Activated effector memory CD4-positive, alpha-beta T cell treated with anti-CD3 and anti-CD28 coated beads, Interleukin-2, amount 50 U/mL, for 16 hours (primary cell): ENCODE measurements at places on chromosomes 12 and 14.

- DNase-seq: no peak
Measured at GRCh38 chr12:8913702-8914032, 642 bp upstream of the PHC1 start.

DNA sequence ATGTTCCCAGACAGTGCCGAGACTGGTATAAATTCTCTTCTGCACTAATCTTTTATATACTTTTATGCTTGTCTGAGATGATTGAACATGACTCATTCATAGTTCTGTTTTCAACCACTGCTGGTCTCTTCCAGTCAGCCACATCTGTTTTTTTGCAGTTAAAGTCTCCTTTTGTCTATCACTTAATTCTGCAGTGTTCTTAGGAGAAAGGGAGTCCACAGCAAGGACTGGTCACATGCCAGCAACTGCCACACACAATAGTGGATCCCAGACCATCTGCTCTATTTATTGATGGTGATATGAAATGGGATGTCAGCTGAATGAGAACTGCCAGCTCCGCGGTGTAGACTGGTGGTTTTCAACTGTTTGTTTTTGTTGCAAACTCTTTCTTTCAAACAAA lies 379.8 kb downstream of the MED13L start:
- no peak for DNase-seq

GRCh38 chr14:105601360-105602242 lies 75.2 kb downstream of the TMEM121 start:
- peak; percentile 50 for DNase-seq

GRCh38 chr14:69611172-69612013 lies at the start of gene SUSD6:
SUSD6 (plus strand) TSS chr14:69611596; CDS start chr14:69658593, 46,997 bp downstream.
- DNase-seq: peak; percentile 95

- no peak for DNase-seq
Measured at GRCh38 chr12:43004908-43005307, 415.4 kb upstream of the PRICKLE1 start.

GRCh38 chr12:8852119-8852518 lies 29.7 kb downstream of the A2ML1 start:
- no peak for DNase-seq

DNA sequence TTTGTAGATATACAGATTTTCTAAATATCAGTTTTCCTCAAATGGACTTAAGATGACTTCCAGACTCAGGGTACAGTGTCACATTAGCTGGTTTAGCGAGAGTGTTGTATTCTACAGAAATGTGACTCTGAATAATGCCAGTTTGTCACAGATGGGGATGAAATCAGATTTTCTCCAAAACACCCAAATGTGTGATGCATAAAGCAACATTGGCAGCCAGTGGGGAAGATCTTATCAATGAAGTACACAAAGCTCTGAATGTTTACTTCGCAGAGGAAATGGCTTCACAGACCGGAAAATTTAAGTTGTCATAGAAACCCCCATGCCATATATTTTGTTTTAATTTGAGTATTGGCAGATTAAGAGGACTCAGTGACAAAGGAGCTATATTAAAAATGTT lies 29.9 kb downstream of the ANO4 start:
- DNase-seq: no peak

DNA sequence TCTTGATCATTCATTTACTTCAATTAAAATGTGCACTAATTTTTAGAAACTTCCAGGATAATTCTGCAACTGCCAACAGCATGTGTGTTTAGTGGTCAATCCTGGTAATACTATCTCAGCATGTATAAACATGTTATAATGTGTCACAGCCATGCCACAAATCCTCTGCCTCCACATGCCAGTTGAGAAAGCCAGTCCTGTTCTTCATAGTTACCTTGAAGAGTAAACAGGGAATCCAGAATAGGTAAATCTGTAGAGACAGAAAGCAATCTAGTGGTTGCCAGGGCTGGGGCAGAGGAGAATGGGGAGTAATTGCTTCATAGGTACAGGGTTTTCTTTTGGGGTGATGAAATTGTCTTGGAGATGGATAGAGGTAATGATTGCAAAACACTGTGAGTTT lies 85.9 kb downstream of the ARMH4 start:
- DNase-seq: no peak

- no peak for DNase-seq
Measured at GRCh38 chr14:72975770-72976169, 49.5 kb downstream of the DCAF4 start.

GRCh38 chr12:108814462-108815211 lies 42.7 kb downstream of the SSH1 start:
- no peak for DNase-seq

DNA sequence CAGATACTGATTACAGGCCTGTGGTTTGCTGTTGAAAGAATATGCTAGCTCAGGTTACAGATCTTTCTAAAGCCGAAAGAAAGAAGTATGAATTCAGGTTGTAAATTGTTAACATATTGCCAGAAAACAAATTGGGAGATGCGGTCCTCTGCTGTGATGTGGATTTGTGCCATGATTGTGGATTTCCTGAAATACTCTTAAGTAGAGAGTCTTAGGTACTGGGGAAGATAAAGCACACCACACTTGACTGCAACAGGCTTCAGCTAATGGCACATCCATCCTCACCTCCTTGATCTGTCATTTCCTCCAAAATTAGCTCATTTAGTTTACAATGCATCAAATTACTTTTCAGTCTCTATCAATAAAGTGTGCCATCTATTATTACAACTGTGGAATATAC lies 279.2 kb downstream of the SYT1 start:
- DNase-seq: no peak

DNA sequence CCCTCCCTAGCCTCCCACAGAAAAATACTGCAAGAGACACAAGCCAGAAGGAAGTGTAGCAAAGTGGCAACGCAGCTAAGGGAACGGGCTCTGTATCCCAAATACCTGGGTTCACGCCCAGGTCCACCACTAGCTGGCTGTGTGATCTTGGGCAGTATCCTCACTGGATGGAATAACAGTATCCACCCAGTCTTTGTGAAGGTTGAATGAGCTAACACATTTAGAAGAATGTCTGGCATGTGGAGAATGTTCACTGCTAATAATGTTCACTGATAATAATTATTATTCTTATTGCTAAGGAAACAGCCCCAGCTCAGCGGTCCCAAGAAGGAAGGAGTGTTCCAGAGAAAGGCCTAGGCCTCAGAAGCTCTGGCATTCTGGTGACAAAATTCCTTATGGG lies 70.9 kb downstream of the VWF start:
- no peak for DNase-seq

DNA sequence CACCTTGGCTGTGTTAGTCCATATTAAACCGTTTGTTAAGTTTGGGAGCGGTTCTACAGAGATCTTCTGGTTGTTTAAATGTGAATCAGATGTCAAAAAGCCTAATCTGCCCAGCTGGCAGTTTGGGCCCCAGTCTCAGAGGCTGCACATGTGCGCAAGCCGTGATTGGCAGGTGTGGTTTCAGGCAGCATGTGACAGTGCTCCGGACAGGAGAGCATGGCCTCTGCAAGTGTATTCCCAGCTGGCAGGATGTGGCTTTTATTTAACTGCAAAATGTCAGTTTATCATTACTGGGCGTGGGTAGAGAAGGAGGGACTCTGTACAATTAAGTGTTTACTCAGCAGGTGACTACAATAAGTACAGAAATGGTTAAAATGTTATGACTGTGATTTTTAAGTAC lies 77.5 kb downstream of the PELI2 start:
- no peak for DNase-seq

GRCh38 chr14:74577247-74577947 lies 34.6 kb downstream of the LTBP2 start:
- no peak for DNase-seq

DNA sequence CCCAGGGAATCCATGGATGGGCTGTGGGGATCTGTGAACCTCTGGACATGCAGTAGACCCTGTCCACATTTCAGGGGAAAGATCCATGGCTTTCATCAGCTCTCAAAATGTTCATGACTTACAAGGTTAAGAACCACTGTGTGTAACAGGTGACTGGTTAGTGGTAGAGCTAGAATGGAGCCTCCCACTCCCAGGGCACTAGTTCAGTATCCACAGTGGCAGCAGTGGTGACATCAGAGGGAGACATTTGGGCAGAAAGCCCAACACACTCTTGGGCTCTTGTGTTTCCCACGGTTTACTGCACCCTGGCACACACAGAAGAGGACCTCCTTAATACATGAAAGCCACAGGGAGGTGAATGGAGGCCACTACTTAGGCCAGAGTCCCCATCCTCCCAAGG lies 9.1 kb downstream of the KRT74 start:
- no peak for DNase-seq

DNA sequence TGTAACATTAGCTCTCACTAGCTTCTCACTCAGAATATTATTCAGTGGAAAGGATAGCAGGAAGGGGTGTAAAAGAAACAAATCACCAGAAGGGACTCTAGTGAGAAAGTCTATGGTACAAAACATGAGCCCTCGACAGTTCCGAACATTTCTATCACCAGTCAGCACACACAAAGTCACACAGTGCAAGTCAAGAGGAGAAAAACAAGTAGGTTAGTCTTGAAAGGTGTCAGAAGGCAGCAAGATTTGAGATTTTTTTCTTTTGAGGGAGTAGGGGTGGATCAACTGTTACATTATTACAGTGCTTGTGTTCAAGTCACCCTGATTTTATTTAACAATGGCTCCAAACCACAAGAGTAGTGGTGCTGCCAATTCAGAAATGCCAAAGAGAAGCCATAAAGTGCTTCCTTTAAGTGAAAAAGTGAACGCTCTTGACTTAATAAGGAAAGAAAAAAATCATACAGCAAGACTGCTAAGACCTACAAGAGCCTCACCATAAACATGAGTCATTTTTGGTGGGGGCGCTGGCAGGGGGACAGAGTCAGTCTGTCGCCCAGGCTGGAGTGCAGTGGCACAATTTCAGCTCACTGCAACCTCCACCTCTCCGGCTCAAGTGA lies 42.3 kb downstream of the GNS start:
- no peak for DNase-seq

- DNase-seq: no peak
Measured at GRCh38 chr14:61569308-61569707, 126.0 kb upstream of the HIF1A start.

DNA sequence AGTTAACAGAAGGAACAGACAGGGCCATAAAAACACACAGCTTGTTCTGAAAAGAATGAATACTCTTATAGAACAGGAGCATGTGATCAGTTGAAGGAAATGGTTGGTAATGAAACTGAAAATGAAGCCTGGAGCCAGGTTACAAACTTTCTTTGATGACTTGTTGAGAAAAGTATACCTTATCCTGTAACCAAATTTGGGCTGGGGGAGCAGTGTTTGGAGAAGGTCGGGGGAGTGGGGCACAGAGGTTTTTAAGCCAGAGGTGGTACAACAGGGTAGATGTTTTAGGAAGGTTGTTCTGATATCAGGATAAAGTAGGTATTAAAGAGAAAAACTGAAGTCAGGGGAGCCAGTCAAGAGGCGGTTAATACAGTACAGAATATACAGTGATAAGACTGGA lies 8.2 kb downstream of the GOLT1B start:
- DNase-seq: no peak

- DNase-seq: no peak
Measured at GRCh38 chr12:87782838-87783237, 246.4 kb downstream of the C12orf50 start.

DNA sequence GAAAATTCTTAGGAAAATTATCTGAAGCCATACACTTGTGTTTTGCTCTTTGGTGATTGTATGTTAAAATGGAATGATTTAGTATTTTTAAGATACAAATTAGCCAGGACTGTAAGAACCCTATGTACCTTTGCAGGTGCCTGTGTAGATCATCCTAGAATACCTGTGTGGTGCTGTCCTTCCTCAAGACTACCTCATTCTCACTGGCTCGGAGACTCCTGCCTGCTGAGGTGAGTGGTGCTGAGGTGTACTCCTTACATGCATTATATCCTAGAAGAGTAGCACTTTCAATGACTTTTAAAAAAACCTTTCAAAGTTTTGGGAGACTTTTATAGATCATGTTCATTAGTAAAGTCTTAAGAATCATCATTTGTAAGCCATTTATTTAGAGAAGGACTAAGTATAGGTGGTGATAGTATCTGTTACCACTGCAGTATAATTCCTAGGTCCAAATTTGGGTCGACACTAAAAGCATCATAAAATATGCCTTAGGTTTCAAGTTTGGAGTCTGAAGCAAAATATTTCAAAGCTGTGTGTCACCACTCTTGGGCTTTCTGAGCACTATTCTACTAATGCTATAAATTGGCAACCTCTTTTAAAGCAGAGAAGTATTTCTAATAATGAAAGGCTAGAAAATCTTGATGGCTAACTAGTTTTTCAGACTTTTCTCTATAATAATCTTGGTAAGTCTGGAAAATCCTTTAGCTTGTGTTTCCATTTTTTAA lies 36.6 kb downstream of the RASSF8 start:
- DNase-seq: no peak

DNA sequence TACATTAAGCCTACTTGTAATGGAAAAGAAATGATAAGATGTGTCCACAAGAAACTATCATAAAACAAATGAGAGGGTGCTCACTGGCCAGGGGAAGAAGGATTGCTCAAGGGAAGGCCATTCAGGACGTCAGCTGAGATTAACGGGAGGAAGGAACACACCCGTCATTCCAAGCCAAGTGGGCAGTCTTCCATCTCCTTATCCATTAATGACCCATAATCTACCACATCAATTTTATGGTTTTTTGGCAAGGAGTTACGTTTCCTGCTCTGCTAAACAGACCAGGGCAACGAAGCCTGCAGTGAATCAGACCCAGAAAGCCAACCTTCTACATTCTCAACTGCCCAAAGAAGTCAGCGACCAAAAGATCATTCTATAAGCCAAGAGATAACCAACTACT lies 25.1 kb downstream of the PRKAB1 start:
- DNase-seq: no peak
